ENCODE measurements at places on chromosomes 16 and 17. TPM values are rescaled to one million over a fixed set of nuclear protein-coding genes. Genes with fewer than 3 reads are reported as not detected.

Gene CNTD1
- polyA plus RNA-seq: 0.95 TPM

Gene TMEM238L
- polyA plus RNA-seq: 3.2 TPM

Gene ABCA10
- 2.1 TPM for polyA plus RNA-seq

Gene CA5A
- not detected for polyA plus RNA-seq

- no peak for DNase-seq
Observed at GRCh38 chr16:17404941-17405689, 65.6 kb downstream of the XYLT1 start.
